NCI-H1105 (cell line): ENCODE measurements at places on chromosomes 1 and 21.
A peak's percentile ranks its signal among the peaks of the same experiment; 100 is the strongest.

GRCh38 chr1:46969014-46969619 lies 27.8 kb upstream of the CYP4A11 start:
- DNase-seq: no peak

DNA sequence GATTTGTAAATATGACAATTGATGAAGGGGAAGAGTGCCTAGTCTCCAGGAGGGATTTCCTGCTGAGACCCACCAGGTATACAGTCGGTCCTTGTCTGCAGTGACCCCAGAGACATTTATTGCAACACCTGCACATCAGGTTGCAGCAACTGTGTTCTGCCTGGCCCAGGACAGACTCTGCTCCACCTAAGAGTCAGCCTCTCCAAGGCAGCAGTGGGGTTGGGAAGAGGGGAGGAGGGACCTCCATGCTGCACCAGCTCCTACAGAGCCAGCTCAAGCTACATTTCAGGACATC lies 120.4 kb upstream of the IRF2BP2 start:
- no peak for DNase-seq

DNA sequence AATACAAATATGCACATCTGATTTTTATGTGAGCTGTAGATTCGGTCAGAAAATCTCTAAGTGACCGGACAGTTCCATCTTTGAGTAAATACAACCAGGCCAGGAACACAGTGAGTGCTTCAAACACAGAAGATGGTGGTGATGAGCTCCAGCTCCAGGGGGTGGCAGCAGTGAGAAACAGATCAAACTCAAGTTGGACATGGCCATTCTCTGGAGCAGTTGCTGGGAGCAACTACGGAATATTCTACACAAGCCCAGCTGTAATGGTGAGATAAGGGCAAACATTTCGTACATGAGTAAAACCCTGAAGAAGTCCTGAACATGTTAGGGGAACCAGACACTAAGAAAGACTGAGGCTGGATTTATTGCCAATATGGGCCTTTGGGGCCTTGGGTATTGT lies 100.7 kb downstream of the BARHL2 start:
- DNase-seq: peak; percentile 25

DNA sequence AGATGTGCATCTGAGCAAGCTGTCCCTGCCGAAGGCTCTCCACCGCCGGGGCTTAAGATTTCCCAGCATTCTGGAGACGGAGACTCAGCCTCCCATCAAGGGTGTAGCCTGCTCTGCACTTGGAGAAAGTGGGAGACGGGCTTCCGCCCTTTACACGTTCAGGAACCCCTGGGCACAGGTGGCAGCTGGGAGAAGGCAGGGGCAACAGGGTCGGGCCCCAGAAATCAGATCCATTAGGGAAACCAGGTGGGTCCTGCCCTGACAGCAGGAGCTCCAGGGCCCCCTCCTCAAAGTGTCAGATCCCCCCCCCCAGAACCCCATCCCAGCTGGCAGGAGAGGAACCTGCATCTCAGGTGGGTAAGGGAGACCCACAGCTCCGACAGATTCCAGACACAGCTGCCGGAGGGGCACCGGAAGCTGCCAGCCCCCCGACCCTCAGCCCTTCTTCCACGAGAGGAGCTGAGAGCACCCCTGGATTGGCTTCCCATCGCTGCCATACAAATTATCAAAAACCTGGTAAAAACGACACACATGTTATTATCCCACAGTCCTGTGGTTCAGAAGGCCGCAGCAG lies 236.6 kb downstream of the NPHP4 start:
- no peak for DNase-seq

- no peak for DNase-seq
Observed at GRCh38 chr1:55716610-55717009, 501.4 kb upstream of the USP24 start.

DNA sequence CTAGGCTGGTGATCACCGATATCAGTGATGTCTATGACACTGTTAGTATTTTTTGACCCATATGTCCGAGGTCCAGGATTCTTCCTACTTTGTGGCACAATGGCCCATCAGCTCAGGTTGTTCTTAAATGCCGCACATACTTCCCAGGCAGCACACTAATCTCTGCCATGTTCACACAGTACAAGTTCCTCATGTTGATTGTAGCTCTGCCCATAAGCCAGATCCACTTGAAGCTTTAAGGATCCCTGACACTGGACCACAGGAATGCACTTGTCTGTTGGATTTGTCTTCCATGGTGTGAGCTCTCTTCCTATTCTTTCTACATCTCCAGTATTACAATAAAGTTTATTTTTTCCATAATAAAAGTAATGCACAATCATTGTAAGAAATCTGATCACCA lies 69.5 kb downstream of the DDX20 start:
- DNase-seq: no peak

GRCh38 chr1:200733907-200734306 lies 4.8 kb upstream of the CAMSAP2 start:
- no peak for DNase-seq

DNA sequence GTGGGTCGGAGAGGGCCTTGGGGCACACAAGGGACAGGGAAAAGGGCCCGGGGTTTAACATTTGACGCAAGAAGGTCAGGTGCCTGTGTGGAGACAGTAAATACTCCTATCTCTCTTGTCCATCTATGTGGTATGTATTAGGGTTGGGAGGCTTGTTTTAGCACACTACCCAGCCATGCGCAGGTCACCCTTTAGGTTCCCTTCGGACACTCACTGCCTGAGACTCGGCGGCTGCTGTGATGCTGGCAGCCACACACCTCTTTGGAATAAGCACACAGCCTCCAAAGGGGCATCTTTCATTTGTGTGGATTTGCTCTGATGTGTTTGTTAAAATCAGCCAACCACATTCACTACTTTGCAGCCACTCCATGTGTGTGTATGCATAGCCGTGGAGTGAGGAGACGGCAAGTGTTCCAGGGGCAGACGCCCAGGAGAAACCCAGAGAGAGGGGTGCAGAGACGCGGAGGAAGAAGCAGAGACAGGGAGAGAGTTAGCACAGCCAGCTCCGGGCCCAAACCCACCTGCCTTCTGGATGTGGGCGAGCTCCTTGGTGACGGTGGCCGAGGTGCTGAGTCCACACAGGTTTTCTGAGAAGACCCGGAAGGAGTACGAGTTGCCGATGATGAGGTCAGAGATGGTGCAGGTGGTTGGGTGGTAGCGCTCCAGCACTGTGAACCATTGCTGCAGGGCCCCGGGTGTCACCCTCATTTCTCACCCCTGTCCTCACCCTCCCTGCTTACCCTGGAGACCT lies 5.7 kb downstream of the MYBPH start:
- no peak for DNase-seq

DNA sequence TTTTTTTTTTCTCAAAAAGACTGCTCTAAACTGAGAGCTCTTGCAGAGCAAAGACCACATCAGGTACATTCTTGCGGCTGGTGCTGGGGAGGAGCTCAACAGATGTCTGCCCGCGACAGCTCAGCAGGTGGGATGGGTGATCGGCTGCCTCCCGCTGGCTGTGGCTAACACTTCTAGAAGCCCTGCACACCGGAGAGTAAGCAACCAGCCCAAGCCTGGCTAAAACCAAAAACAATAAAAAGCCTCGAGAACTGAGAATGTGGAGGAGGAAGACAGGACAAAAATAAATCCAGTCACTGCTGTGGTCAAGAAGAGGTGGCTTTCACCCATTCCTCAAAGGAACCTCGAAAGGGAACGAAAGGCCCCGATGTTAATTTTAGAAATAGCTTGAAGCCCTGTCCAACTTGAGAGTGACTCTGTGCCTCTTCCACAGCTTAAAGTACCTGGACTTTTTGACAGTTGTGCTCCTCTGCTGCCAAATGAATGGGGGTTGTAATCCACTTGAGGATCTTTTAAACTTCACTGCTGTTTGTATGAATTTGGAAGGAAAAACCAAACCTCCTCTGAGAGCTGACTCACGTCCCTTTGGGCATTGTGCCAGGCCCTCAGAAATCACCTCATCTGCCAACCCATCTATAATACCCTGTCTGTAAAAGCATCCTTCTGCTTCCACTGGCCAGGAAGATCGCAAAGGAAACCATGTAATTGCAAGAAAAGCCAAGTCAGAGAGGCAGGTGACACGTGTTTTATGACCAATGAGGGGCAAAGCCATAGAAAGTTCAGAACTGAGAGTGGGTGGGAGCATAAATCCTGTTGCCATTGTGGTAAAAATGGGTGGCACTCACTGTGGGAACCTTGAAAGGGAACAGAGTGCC lies 78.6 kb downstream of the KCNN3 start:
- peak; percentile 52 for DNase-seq

GRCh38 chr1:186782791-186783190 lies 46.0 kb upstream of the PLA2G4A start:
- no peak for DNase-seq

DNA sequence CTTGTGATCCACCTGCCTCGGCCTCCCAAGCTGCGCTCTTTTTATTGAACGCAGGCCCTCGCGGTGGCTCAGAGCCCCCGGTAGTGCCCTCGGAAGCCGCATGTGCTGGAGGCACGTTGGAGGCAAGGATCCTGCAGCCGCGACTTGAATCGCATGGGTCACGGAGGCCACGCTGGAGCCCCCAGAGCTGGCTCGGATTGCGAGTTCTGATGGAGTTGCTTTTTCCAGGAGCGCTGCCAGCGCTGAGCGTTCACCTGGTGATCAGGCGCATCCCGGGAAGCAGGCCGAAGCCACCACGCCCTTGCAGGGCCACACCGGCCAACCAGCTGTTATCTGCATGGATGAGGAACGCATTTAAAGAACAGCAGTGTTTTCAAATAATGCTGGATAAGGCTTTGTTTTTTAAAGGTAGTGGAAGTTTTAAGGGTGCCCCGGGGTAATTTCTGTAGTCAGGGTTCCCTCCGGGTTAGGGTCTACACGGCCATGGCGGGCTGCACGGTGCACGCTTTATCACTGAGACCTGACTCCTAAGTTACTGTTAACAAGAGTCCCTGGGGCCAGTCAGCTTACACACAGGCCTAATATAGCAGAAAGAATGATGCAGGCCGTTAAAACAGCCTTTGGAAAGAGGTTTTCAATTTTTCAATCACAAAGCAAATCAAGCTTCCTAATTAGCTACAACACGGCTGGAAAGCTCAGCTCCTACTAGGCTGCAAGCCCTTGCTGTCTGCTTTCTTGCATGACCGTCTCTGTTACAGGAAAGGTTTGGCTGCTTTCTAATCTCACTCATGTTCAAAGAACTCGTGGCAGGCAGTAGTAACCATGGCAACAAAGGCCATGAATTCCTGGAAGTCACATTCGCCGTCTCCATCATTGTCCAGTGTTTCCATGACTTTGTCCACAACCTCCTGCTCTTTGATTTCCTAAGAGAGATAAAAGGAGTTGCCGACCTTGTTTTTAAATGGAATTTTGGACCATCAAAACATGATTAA lies 6.0 kb downstream of the S100B start:
- no peak for DNase-seq

DNA sequence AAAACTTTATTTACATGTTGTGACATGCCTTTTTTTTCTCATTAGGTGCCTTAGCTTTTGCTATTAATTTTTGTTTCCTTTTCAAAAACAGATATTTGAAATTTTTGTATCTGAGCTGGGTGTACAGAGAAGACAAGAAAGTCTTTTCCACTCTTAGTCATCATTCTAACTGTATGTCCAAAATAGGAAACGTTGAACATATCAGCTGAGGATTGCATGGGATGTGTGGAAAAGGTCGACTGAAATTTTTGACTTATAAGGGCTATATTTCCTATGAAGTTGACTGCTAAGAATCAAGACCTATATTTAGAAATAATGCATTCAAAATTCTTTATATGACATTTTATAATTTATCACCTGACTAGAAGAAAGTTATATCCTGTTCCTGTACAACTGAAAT lies 270.0 kb upstream of the ZRANB2 start:
- no peak for DNase-seq

DNA sequence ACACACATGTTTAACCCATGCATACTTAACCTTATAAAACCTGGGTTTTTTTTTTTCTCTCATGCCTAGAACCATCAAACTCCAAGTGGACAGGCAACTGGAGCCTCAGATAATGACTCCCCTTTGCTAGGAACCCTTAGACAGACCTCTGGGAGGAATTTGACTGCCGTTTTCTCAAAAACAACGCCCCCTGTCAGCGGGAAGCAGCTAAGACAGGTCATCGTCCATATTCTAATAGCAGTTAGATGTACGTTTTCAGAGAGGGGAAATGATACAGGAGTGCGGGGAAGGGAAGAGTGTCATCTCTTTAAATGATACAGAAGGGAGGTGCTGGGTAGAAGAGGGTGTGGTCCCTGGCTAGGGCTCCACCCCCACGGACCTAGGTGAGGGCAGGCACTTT lies 34.7 kb downstream of the LRRC3 start:
- DNase-seq: no peak

DNA sequence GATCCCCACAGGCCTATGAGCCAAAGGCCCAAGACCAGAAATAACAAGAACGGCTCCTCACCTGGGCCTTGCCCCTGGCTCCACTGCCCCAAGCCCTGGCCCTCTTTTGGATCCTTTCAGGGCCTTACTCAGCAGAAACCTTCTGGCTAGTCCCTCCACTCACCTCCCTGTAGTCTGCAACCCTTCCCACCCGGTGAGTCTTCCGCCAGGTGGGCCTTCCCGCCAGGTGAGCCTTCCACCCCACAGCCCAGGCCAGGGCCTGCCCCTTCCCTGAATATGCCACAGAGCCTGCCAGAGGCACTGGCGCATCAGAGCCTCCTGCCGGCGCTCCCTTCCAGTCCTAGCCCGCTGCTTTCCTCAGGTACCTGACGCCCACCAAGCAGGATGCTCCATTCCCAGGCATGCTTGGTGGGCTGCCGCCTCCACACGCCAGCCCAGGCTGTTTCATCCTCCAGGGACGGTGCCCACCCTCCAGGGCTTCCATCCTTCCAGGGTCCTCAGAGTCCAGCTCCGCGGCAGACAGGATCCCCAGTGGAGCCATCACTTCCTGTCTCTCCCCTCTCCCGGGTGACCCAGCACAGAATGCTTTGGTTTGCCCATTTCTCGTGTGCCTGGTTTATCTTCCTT lies 20.9 kb downstream of the LHX4 start:
- DNase-seq: no peak

- no peak for DNase-seq
Observed at GRCh38 chr1:180524160-180524914, 22.0 kb upstream of the ACBD6 start.

- no peak for DNase-seq
Observed at GRCh38 chr1:158800526-158800925, 19.5 kb upstream of the OR6N2 start.

- DNase-seq: no peak
Observed at GRCh38 chr21:31201144-31201543, 142.9 kb downstream of the TIAM1 start.

DNA sequence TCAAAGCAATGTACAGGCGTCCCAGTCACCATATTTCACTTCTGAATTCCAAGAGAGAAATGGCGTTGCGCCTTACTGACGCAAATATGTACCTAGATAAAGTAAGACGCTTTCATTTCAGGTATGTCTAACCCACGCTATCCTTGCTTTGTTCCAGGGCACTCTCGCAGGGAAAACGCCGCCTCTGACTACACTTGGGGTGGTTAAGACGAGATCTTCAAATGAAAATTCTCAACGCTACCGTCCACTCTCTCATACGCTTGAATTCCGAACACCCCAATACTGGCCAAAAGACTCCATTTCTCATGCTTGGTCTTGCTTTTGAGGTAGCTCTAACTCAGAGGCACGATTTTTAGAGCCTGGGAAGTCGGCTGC lies 736 bp upstream of the ZMPSTE24 start:
- DNase-seq: no peak
